ENCODE measurements at places on chromosomes 1 and 21.

GRCh38 chr1:169694304-169695075 is 16.9 kb downstream of the SELL start:
- peak; percentile 28 for DNase-seq
- H3K27ac ChIP-seq, result peak overlapping the region; percentile 63
- H3K27me3 ChIP-seq, result no peaks in the 10 kb centered on the region
- H3K4me1 ChIP-seq, result peaks cover 76% of the 10 kb centered on the region
- H3K4me3 ChIP-seq, result no peak overlapping the region
- no peaks in the 10 kb centered on the region for H3K36me3 ChIP-seq

DNA sequence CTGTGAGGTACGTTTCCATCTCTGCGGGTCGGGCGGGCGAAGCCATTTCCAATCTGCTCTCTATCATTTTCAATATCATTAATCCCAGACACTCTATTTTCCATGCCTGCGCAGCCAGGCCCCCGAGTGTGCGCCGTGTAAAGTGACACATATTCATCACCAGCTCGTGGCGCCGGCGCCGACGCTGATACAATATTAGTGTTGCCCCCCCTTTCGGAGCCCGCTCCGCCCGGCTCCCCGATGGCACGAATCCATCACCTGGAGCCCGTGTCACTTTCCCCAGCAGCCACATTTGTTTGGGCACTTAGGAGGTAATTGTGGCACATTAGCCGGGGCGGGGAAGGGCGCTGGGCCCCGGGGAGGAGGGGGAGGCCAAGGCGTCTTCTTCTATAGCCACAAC is 33.7 kb upstream of the DMBX1 start:
- no peak for DNase-seq
- H3K4me1 ChIP-seq, result no peaks in the 10 kb centered on the region
- no peaks in the 10 kb centered on the region for H3K36me3 ChIP-seq
- H3K27ac ChIP-seq, result no peak overlapping the region
- H3K4me3 ChIP-seq, result no peak overlapping the region

DNA sequence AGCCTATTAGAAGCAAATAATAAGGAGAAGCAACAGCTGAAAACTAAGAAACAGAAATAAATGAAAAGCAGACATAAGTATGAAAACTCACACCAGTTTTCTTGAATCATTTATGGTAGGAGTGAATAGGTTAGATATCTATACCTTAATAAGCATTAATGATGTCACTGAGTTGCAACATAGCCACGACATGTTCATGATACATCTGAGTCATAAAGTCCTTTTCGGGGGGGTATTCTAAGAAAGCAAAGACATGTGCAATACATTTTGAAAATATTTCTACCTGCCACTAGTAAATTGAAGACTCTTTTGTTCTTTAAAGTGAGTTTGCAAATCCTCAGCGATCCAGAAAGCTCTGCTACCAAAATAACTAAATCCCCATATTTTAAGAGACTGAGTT is 7.2 kb downstream of the CD34 start:
- H3K36me3 ChIP-seq, result no peaks in the 10 kb centered on the region
- no peak overlapping the region for H3K27ac ChIP-seq
- no peaks in the 10 kb centered on the region for H3K27me3 ChIP-seq

DNA sequence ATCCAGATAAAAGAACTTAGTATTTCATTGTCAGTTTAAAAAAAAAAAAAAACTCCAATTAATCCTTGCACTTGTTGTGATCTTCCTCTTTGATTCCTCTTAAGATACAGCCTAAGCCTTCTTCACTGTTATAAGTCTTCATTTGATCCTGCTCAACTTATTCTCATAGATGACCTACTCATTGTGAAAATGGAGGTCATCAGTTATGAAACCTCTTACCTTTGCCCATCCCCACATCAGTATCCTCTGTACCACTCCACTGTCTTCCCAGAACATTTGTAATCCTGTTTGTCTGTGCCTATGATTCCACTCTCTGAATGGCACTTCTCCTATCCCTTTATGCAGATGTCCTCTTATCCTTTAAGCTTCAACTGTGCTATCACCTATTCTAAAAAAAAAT is 28.0 kb downstream of the ODR4 start:
- no peaks in the 10 kb centered on the region for H3K4me1 ChIP-seq
- DNase-seq, result no peak
- peaks cover 32% of the 10 kb centered on the region for H3K36me3 ChIP-seq
- H3K27me3 ChIP-seq, result no peaks in the 10 kb centered on the region
- no peak overlapping the region for H3K27ac ChIP-seq

DNA sequence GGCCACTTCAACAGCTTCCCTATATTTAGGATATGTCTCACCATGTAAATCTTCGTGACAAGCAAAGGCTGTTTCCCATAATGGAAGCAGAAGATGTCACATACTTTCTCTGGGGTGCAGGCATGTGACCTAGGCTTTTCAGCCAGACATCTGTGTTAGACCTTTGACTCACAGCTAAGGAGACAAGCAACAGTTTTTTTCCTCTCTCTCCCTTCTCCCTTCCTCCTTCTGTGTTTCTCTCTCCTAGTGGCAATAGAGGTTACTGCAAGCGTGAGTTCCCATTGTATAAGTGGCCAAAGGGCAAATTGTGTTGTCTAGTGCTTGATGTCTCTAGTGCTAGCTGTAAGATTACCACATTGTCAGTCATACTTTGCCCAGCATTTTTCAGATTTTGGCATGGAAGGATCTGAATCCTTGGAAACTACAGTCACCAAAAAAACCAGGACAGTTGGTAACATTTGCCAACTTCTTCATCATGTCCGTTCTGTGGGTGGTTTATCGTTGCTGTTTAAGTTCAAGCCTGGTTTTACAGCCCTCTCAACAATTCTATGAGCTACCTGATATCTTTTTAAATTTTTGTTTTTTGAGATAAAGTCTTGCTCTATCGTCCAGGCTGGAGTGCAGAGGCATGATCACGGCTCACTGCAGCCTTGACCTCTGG is 44.4 kb upstream of the RABGAP1L start:
- H3K27ac ChIP-seq, result no peak overlapping the region
- DNase-seq, result no peak
- H3K36me3 ChIP-seq, result no peaks in the 10 kb centered on the region
- H3K4me3 ChIP-seq, result no peak overlapping the region

DNA sequence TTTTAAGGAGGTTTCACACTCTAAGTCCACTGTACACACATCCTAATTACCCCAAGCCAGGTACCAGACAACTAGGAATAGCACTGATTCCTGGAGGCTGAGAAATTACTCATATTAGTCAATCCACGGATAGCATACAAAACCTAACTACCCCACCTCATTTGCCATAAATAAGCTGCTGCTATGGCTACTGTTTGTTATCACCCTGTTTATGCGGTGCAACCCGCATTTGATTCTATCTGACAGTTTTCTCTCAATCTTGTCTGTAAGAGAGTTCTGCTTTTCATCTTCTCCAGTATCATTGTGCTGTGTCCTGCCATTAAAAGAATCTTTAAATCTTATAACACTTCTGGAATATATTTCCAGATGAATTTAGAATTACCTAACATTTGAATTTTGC is 1496.5 kb downstream of the PLA2G4A start:
- H3K36me3 ChIP-seq, result no peaks in the 10 kb centered on the region
- H3K27ac ChIP-seq, result no peak overlapping the region
- no peaks in the 10 kb centered on the region for H3K4me1 ChIP-seq
- DNase-seq, result no peak
- no peak overlapping the region for H3K4me3 ChIP-seq

- H3K36me3 ChIP-seq, result peaks cover 32% of the 10 kb centered on the region
- H3K27me3 ChIP-seq, result no peaks in the 10 kb centered on the region
- no peak overlapping the region for H3K27ac ChIP-seq
- H3K4me3 ChIP-seq, result no peak overlapping the region
Measured at GRCh38 chr1:16250524-16251251, 13.7 kb upstream of the CPLANE2 start.

- H3K27ac ChIP-seq, result no peak overlapping the region
- H3K4me3 ChIP-seq, result no peak overlapping the region
- H3K36me3 ChIP-seq, result no peaks in the 10 kb centered on the region
- no peak for DNase-seq
- H3K27me3 ChIP-seq, result no peaks in the 10 kb centered on the region
Measured at GRCh38 chr1:117573386-117574023, 32.3 kb upstream of the TENT5C start.

- no peaks in the 10 kb centered on the region for H3K27me3 ChIP-seq
- no peaks in the 10 kb centered on the region for H3K36me3 ChIP-seq
- DNase-seq, result no peak
- H3K4me3 ChIP-seq, result no peak overlapping the region
Measured at GRCh38 chr1:243247901-243248300, 7.2 kb downstream of the CEP170 start.

- no peaks in the 10 kb centered on the region for H3K4me1 ChIP-seq
- no peaks in the 10 kb centered on the region for H3K36me3 ChIP-seq
- H3K27me3 ChIP-seq, result no peaks in the 10 kb centered on the region
- DNase-seq, result no peak
- H3K27ac ChIP-seq, result no peak overlapping the region
Measured at GRCh38 chr1:21007876-21008275, 168.8 kb downstream of the EIF4G3 start.

DNA sequence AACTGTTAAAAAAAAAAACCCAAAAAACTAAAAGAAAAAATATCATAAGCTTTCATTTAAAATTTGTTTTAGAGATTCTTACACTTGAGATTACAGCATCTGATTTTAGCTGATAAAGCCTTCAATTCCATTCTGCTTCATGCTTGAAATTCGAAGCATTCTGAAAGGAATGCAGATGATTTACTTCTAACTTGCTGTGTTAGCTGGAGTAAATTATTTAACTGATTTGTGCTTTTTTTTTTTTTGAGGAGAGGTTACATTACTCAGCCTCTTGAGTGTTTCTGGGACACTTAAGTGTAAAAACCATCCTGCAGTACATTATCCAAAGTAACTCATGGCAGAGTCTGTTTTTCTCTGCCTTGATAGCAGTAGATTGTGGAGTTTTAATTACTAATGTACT is 4.5 kb upstream of the TRIM67 start:
- H3K27ac ChIP-seq, result no peak overlapping the region
- no peak overlapping the region for H3K4me3 ChIP-seq
- H3K36me3 ChIP-seq, result no peaks in the 10 kb centered on the region

- peaks cover 12% of the 10 kb centered on the region for H3K4me1 ChIP-seq
- no peak overlapping the region for H3K27ac ChIP-seq
- no peaks in the 10 kb centered on the region for H3K27me3 ChIP-seq
Measured at GRCh38 chr1:40668769-40669525, 3.5 kb upstream of the RIMS3 start.

- H3K27me3 ChIP-seq, result no peaks in the 10 kb centered on the region
- H3K27ac ChIP-seq, result no peak overlapping the region
- peaks cover 11% of the 10 kb centered on the region for H3K4me1 ChIP-seq
- H3K4me3 ChIP-seq, result no peak overlapping the region
- DNase-seq, result no peak
Measured at GRCh38 chr1:156755527-156755950, 4.1 kb upstream of the HDGF start.

GRCh38 chr1:22628698-22629444 is 7.6 kb upstream of the C1QA start:
- H3K4me1 ChIP-seq, result no peaks in the 10 kb centered on the region
- no peak overlapping the region for H3K27ac ChIP-seq
- H3K27me3 ChIP-seq, result peaks cover 4% of the 10 kb centered on the region
- DNase-seq, result no peak

DNA sequence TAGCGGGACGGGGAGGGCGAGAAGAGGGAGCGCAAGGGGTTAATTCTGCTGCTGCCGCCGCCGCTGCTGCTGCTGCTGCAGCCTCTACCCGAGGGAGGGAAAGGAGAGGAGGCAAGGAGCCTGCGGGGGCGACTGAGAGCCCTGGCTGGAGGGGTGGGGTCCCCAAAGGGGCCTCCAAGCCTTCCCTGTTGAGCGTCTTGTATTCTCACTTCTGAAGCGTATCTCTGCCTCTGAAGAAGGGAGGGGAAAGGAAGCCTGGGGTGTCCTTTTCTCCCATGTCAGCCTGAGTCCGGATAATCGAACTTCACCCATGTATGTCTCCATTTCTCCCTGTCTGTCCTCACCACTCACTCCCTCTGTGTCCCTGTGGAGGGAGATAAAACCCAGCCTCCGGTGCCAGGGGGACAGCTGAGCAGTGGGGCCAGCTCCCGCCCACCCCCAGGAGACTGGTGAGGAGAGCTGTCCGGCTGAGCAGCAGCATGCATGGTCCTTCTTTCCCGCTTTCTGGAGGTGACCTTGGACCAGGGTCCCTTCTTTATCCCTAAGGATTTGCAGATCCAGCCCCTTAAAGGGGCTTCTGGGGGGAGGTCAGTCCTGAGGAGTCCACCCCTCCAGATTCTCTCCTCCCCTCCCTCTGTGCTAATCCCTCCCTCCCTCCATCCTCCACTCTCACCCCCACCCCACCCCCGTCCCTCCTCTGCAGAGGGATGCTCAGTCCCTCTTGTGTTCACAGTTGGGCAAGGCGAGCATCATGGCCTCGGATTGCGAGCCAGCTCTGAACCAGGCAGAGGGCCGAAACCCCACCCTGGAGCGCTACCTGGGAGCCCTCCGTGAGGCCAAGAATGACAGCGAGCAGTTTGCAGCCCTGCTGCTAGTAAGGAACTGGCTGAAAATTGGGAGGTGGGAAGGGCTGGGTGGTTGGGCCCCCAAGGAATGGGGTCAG is 1.0 kb downstream of the NCDN start:
- no peaks in the 10 kb centered on the region for H3K27me3 ChIP-seq
- DNase-seq, result no peak
- peak overlapping the region; percentile 97 for H3K4me3 ChIP-seq
- peak overlapping the region; percentile 85 for H3K27ac ChIP-seq

DNA sequence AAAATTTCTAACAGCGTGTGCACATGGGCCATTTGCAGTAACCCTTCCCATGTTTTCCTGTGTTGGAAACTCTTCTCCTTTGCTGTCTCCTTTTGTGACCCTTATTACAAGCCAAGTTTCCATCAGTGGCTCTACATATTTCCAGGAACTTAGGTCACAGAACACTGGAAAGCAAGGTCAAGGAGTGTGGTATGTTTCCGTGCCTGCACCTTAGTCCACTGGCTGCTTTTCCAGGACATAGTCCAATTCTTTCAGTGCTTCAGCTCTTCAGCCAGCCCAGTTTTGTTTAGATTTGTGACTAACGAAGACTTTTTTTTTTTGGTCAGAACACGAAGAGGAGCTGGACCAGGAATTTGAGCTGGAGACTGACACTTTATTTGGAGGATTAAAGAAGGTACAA is 33.8 kb downstream of the HHAT start:
- peaks cover 2% of the 10 kb centered on the region for H3K4me1 ChIP-seq
- H3K4me3 ChIP-seq, result no peak overlapping the region
- H3K36me3 ChIP-seq, result no peaks in the 10 kb centered on the region
- H3K27ac ChIP-seq, result no peak overlapping the region

GRCh38 chr1:199551967-199552565 is 475.4 kb upstream of the NR5A2 start:
- H3K27ac ChIP-seq, result no peak overlapping the region
- no peak for DNase-seq
- no peak overlapping the region for H3K4me3 ChIP-seq
- H3K36me3 ChIP-seq, result no peaks in the 10 kb centered on the region

GRCh38 chr1:11898086-11898785 is 28.0 kb downstream of the KIAA2013 start:
- H3K27ac ChIP-seq, result no peak overlapping the region
- H3K4me3 ChIP-seq, result no peak overlapping the region
- no peaks in the 10 kb centered on the region for H3K36me3 ChIP-seq
- peaks cover 25% of the 10 kb centered on the region for H3K27me3 ChIP-seq
- DNase-seq, result no peak
- no peaks in the 10 kb centered on the region for H3K4me1 ChIP-seq

All from effector memory CD4-positive, alpha-beta T cell (primary cell).